ENCODE measurements at places on chromosomes 2 and 18. TPM values are rescaled to one million over a fixed set of nuclear protein-coding genes. Genes with fewer than 3 reads are reported as not detected.
A peak's percentile ranks its signal among the peaks of the same experiment; 100 is the strongest.

The HEATR5B gene
- 20.4 TPM for total RNA-seq

- no peak for DNase-seq
Observed at GRCh38 chr2:229335330-229335729, 64.2 kb upstream of the PID1 start.

GRCh38 chr2:161250864-161251436 is 57.3 kb upstream of the PSMD14 start:
- peak; percentile 89 for DNase-seq

The VSNL1 gene
- 0.64 TPM for total RNA-seq

- DNase-seq = peak; percentile 23
Observed at GRCh38 chr18:24964216-24964615, 387.8 kb downstream of the ZNF521 start.

DNA sequence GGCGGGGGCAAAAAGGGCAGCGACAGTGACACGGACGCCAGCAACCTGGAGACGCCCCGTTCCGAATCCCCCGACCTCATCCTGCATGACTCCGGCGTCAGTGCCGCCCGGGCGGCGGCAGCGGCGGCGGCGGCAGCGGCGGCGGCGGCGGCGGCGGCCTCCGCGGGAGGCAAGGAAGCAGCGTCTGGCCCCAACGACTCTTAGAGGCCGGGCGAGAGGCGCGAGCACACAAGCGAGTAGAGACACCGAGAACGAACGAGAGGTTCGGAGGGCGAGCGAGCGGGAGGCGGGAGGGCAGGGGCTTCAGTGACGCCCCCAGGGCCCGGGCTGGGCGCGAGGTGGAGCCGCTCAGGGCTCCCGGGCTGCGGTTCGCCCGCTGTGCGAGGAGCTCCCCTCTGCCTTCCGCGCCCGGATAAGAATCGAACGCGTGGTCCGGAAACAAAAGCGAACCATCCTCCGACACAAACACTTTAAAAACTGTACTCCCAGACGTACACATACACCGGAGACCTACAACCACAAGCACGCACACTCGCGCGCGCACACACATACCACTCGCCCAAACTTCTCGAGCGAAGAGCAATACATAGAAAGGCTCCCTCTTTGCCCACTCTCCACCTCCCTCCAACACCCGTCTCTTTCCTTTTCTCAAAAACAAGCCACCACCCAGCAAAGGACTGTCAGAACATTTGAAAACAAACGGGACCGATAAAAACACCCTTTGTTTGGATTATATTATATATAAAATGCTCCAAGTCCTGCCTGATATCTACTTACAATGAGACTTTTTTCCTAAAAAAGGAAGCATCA is 2.8 kb downstream of the SP9 start:
- DNase-seq = no peak

DNA sequence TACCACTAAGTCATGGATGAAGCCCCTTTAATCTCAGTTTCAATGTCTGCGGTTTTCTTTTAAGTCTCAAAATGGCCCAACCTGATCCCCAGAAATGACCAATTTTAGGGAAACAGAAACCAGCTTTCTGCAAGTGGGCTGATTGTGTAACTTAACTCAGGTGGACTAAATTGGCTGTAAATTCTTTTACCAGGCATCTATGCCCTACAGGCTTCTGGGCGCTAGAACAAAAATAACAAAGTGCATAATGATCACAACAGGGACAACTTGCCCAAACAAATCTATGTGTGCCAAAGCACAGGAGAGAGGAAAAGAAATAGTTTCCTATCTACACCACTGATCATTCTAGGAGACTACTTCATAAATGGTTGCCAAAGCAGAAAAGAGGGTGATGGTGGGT is 112.3 kb upstream of the SETBP1 start:
- peak; percentile 69 for DNase-seq

The POMC gene
- 0.64 TPM for total RNA-seq

GRCh38 chr2:149029307-149029965 is 9.1 kb upstream of the LYPD6B start:
- DNase-seq = peak; percentile 60

GRCh38 chr2:161096336-161096735 is 63.9 kb upstream of the TANK start:
- DNase-seq = no peak

DNA sequence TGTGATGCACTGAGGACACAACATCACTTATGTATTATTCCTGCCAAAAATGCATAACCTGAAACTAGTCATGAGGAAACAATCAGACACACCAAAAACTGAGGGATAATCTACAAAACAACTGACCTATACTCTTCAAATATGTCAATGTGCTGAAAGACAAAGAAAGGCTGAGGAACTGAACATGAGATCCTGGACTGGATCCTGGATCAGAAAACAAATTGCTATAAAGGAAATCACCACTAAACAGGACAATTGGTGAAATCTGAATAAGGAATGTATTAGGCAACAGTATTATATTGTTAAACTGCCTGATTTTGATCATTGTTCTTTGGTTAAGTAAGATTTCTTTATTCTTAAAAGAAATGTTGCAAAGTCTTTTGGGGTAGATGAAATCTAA is 28.8 kb downstream of the CUL3 start:
- no peak for DNase-seq

DNA sequence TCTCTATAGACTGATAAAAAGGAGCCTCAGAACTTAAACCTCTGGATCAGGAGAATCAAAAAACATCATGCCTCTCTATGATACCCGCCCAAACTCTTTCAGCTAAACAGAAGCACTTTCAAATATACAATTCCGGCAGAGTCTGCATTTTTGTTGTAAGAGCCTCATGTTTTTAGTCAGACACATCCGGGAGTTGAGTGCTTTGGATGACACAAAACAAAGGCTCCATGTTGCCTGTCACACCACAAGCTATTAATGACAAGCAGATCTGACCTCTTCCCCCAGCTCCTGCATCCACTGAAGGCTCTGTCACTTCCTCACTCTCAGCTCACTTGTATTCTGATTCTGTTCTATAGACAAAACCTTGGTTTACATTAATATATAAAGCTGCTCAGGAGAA is 33.2 kb downstream of the SLC38A11 start:
- DNase-seq = no peak

DNA sequence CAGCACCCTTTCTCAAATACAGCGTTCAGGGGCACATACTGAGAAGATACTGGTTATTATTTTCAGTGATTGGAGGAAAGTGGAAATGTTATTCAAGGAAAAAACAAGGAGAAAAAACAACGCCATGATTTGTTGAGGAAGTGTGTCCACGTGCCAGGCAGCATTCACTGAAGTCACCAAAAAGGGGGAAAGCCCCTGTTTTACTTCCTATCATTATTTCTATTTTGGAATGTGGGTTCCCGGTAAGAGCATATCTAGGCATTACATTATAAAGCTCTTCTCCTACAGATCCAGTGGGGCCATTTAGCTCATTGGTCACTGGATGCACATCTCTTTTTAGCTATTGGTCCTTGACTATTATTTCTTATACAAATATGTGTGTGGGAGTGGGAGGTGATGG is 518.7 kb downstream of the TXNL1 start:
- DNase-seq = no peak

The PCARE gene
- not detected for total RNA-seq

The NT5C1B gene
- not detected for total RNA-seq

The FOXD4L1 gene
- total RNA-seq = 0.13 TPM

The GALNT5 gene
- total RNA-seq = 26.1 TPM

DNA sequence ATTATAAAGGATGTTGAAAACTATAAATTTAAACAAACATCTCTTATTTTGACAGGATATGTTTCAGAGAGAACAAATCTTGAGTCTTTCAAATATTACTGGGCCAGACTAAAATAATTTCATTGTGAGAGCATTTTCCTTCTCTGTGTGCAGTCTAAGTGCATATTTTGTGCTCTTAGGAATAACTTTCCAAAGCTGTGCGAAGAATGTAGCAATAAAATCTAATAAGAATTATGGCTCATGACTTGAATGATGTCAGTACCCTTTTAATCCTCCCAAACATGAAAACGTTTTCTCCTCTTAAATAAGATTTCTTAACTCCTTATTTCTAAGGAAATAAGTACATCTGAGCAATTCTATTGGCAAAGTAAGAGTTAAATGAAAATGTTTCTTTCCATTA is 76.2 kb upstream of the EFEMP1 start:
- no peak for DNase-seq

GRCh38 chr18:58324824-58325480 is 280.9 kb downstream of the NEDD4L start:
- no peak for DNase-seq

DNA sequence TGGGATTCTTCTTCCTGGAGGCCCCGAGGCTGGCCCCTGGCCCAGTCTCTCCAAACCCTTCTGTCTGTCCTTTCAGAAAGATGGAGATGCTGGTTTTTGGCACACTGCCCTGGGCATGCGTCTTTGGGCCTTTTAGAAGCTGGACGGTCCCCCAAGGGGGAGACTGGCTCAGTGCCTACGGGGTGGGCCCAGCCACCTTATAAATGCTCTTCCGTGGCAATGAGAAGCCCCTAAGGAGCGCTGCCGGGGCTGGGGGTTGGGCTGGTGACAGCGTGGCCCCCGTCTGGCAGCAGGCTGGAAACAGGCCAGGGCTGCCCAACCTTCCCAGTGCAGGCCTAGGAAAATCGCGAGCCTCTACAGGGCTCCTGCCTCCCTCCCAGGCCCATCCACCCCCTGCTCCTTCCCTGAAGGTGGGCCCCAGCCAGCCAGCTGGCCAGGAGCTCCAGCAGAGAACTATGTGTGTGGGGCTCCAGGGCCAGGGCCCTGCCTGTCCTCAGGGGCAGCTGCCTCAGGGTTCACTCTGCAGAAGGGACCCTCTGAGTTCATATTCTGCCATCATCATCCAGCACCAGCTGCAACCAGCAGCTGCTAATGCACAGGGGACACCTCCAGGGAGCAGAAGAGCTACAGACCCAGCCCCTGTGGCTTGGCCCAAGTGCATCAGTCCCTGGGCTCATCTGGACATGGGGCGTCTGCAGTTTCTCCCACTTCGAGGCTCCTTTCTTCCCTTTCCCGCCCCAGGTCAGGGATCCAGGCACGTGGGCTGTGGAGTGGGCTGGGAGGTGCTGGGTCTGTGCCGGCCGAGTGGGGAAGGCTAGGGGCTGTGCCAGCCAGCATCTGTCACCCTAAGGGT is 107.6 kb upstream of the OTOS start:
- no peak for DNase-seq

GRCh38 chr2:19893520-19894133 is 8.2 kb downstream of the TTC32 start:
- DNase-seq = no peak

The PLB1 gene
- 1.6 TPM for total RNA-seq

- DNase-seq = peak; percentile 25
Observed at GRCh38 chr2:176665086-176665485, 395.8 kb downstream of the MTX2 start.

GRCh38 chr18:37246779-37247340 is 318.7 kb downstream of the CELF4 start:
- DNase-seq = no peak

- no peak for DNase-seq
Observed at GRCh38 chr18:65815506-65815905, 64.7 kb downstream of the CDH7 start.

The CCDC85A gene
- total RNA-seq = 0.13 TPM

DNA sequence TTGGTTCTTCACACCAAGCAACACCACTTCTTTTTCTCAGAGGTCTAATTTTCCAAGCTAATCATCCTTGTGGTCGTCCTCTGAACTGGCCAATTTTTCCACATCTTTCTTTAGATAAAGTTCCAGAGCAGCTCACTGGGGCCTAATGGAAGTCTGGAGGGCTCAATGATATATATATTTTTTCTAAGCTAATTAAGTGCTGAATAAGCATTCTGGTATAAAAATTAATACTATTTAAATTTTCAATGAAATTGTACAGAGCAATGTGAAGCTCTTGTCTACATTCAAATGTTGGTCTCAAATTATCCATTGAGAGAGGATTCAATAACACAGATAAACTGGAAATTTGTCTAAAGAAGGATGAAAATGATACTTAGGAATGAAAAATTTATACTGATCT is 866.6 kb downstream of the ERBB4 start:
- DNase-seq = no peak

- DNase-seq = peak; percentile 89
Observed at GRCh38 chr2:223735659-223736244, 101.6 kb downstream of the AP1S3 start.

DNA sequence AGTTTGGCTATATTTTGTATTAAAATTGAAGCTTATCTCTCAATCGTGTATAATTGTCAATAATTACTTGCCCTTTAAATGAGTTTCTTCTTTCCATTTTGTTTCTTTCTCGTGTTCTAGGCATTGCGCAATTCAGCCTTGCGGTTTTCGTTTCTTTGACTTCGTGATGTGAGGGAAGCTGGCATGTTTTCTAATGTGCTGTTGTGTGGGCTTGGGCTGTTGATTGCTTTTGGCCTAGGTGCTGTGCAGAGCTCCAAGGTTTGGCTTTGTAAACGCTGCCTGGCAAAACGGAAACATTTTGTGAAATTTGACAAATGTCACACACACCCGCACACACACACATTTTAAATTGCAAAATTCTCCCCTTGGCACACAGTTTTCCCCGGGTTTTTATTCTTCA is 242.6 kb upstream of the TCF4 start:
- no peak for DNase-seq

The INHA gene
- 0.13 TPM for total RNA-seq

DNA sequence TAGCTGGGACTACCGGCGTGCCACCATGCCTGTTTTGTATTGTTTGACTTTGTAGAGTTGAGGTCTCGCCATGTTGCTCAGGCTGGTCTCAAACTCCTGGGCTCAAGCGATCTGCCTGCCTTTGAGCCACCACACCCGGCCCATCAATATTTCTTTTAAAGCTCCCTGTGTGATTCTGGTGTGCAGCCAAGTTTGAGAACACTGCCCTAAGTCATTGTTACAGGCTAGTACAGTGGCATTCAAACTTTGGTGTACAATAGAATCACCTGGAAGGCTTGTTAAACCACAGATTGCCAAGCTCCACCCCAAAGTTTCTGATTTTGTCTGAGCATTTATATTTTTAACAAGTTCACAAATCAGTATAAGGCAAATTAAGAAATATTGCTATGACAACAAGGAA is 99.9 kb downstream of the RBBP8 start:
- no peak for DNase-seq

DNA sequence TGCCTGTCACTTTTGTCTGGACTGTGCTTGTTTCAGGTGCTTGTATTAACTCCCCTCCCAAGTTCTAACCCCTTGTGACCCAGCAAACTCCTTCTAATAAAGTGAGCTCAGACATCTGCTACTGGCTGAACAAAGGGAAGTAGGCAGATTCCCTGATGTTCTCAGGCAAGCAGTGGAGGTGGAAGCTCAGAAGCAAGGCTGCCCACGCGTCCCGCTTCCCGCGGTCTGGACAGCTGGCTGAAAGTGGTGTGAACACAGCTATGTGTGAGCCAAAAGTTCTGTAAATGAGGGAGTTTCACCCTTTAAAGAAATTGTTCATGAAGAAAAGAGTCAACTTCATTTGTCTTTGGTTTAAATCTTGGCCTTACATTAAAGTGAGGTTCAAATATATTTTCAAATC is 40.0 kb downstream of the NAPG start:
- no peak for DNase-seq

Data from bronchial epithelial cell (primary cell).